ENCODE measurements at places on chromosomes 7 and 10.

DNA sequence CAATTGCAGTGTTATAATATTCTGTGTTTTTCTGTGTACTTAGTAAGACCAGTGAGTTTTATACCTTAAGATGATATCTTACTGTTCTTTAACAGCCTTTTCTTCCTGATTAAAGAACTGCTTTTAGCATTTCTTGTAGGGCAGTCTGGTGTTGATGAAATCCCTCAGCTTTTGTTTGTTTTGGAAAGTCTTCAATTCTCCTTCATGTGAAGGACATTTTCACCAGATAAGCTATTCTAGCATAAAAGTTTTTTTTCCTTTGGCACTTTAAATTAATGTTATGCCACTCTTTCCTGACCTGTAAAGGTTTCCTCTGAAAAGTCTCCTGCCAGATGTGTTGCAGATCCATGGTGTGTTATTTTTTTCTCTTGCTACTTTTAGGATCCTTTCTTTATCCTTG, 1059.8 kb downstream of the LRMDA start:
- DNase-seq, result peak; percentile 82

- DNase-seq, result peak; percentile 48
These were observed 119.1 kb upstream of the WDR11 start for GRCh38 chr10:120732067-120732466.

- peak; percentile 91 for DNase-seq
These were observed 212.5 kb upstream of the CELF2 start for GRCh38 chr10:10804998-10805740.

- peak; percentile 37 for DNase-seq
These were observed 203.9 kb downstream of the FRMD4A start for GRCh38 chr10:14126697-14127440.

DNA sequence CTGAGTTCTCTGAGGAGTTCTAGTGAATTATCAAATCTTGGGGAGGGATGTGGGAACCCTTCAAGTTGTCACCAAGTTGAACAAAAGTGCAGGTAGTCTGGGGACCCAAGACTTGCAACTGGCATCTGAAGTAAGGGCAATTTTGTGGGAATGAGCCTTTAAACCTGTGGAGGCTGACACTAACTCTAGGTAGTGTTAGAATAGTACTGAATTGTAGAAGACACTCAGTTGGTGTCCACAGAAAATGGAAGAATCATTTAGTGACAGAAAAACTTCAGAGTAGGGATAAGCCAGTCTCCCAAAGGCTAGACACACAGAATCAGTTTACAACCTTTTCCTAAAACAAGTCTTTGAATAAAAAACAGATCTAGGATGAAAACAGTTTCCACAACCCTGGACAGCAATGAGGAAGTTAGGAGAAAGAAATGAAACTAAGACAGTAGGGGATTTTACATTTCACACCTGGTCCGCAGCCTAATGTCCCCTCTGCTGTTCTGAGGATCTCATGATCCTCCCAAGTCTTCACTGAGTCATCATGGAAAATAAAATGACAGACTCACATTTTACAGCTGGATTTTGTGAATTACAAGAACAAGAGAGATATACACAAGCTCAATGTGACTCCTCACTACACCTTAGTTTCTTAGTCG, 23.0 kb upstream of the ING3 start:
- DNase-seq, result no peak

GRCh38 chr10:118729641-118730258, 25.0 kb downstream of the CACUL1 start:
- no peak for DNase-seq

DNA sequence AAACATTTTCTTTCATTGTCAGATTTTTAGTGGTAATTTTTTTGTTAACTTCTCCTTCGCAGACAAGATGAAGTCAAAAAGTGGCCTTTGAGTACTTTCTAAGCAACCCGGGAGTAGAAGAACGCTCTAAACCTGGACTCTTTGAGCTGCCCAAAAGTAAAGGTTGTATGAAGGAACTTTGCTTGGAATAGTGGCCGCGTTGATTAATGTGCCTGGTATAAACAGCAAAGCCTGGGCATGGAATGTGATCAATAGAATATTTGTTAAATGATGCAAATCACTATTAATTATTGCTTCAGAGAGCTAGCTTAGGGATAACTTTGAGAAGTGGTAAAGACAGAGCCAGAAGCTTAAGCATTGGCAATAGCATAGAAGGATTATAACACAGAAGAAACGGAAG, 475.1 kb upstream of the ANKRD30A start:
- DNase-seq, result no peak

DNA sequence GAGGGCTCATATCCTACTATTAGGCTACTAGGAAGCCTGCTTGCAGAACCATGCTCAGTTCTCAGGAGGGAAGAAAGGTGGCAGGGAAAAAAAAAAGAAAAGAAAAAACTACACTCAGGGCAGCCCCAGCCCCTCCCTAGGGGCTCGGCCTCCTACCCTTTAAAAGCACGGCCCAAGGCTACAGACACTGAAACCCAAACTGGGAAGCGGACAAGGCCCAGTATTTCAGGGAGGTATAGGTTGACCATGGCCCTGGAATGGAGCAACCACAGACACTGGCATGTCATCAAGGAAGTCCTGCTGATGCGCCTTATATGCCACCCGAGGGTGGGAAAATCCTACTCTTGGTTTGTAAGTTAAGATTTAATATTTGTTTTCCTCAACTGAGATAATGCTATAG, 50.8 kb downstream of the DLG5 start:
- no peak for DNase-seq

DNA sequence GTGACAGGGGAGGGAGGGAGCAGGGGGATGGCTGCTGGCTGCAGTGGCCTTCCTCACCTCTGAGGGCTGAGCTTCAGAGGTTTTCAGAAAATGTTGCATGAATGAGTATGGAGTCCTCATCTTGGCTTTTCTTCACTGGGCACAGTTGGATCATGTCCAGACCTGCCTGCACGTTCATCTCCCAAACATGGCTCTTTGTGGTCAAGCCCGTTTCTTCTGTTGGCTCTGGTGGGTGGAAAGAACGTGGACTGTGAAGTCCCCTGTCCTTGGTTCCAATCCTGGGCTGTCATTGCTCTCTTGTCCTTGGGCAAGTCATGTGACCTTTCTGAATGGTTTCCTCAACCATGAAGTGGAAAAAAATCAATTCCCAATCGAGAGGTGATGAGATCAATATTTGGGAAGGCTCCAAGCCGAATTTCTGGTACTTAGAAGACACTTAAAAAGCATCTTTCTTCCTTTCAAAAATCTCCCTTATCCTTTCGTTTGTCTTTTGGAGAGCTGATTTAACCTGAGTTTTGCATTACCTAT, 34.5 kb downstream of the TSPAN14 start:
- no peak for DNase-seq

- peak; percentile 88 for DNase-seq
These were observed at the start of gene JAKMIP3 for GRCh38 chr10:132065491-132066105. JAKMIP3 (plus strand) TSS chr10:132065946; CDS start chr10:132104809, 38,863 bp downstream.

DNA sequence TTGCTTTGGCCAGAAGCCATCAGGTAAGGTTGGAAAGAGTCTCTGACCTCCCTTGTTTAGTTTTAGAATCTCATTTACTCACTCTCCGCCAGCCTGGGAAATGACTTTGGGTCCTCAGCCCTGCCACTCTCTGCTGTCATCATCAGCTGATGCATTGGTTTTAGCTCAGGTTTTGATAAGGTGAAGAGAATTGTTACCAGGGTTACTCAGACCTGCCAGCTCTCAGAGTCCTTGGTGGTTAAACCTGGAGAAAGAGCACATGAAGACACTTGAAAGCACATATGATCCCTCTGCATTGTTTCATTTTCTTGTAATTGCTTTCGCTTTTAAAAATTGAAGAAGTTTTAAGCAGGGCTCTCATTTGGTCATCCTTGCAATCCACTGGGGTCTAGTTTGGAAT, 4.0 kb upstream of the CROT start:
- no peak for DNase-seq

DNA sequence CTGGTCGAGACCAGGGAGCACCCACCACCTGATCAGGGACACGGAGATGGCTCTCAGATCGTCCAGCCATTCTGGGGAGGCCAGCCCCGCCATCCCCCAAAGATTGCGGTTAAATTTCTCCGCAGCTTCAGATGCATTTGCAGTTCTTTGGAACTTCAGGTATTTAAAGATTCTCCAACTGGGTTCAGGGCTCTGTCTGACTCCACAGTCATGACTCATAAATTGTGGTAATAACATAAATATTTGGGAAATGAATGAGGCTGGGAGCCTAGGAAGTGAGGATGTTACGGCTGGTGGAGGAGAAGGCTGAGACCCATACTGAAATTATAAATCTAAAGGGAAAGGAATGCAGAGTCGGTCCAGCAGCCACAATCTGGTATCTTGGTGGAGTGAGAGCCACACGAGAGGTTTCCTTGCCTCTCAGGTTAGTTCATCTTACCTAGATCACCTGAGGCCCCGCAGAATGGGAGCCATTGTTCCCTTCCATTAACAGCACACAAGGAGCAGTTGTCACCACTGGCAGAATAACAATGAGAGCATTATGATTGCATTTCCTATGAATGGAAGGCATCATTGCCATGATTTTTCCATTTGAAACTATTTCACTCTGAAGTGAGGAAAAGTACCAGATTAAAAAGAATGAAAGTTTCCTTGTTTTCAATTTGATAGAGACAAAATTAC, 26.7 kb upstream of the DNAJB6 start:
- peak; percentile 96 for DNase-seq

DNA sequence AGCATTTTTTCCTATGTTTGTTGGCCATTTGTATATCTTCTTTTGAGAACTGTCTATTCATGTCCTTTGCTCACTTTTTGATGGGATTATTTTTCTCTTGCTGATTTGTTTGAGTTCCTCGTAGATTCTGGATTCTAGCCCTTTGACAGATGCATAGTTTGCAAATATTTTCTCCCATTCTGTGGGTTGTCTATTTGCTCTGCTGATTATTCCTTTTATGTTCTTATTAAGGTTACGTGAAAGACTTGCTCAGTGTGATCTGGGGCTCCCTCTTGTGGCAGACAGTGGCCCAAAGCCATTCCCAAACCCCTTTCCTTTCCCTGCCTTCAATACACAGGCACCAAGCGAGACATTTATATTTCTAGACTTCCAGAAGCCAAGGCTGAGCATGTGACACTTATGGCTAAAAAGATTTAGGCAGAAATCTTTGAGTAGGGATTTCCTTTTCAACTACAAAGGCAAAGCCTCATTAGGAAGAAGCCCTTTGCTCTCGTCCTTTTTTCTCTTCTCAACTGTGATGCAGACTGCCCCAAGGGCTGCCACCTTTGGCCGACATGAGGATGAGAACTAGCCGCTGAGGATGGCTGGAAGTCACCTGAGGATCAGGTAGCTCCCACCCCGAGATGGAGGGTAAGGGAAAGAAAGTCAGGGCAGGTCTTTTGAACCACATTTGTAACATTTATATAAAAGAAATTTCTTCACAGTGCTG, 23.6 kb downstream of the ST8SIA6 start:
- peak; percentile 49 for DNase-seq

DNA sequence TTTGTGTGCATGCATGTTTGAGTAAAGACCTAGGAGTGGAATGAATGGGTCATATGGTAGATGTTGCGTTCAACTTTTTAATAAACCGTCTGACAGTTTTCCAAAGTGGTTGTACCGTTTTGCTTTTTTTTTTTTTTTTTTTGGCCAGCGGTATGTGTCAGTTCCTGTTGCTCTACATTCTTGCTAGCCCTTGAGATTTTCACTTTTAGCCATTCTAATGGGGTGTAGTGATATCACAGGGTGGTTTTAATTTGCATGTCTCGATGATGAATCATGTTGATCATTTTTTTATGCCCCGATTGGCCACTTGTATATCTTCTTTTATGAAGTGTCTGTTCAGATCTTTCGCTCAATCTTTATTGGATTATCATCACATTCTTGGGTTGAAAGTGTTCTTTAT, 320.7 kb downstream of the CAMK1D start:
- peak; percentile 8 for DNase-seq

Measured in astrocyte (in vitro differentiated cells and primary cell).